RCC 7860 (cell line): ENCODE measurements at places on chromosomes 1 and 21.

DNA sequence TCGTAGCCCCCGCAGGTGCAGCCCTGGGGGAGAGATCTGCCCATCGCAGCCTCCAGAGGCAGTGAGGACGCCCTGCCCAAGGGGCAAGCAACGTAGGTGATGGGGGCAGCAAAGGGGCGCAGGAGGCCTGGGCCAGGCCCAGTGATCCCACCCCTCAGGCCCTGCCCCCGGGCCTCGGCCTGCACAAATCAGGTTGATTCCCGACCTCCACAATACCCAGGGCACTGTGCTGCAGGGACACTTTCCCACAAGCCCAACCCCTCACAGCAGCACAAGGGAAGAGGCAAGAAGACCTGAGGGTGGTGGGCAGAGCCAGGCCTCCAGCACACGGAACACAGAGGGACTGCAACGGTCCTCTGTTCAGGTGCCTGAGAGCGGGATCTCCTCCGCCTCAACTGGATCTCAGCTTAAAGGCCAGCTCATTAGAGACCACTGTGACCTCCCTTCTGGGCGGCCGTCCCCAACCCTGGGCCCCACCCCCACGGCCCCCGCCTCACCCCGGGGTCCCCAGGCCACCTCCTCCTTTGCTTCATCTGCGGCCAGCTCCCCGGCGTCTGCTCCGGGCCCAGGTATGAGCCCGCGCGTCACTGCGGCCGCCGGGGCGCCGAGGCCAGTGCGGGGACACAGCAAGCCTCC lies 812 bp upstream of the ARF1 start:
- DNase-seq: no peak

- DNase-seq: no peak
Observed at GRCh38 chr1:205763980-205764379, 11.3 kb downstream of the RAB29 start.

GRCh38 chr1:160366731-160367515 lies at the start of gene NHLH1:
Gene NHLH1 (plus strand): TSS chr1:160367071. CDS start chr1:160370732, 3,661 bp downstream.
- DNase-seq: no peak

GRCh38 chr1:22868331-22868730 lies 104.3 kb downstream of the LACTBL1 start:
- no peak for DNase-seq

DNA sequence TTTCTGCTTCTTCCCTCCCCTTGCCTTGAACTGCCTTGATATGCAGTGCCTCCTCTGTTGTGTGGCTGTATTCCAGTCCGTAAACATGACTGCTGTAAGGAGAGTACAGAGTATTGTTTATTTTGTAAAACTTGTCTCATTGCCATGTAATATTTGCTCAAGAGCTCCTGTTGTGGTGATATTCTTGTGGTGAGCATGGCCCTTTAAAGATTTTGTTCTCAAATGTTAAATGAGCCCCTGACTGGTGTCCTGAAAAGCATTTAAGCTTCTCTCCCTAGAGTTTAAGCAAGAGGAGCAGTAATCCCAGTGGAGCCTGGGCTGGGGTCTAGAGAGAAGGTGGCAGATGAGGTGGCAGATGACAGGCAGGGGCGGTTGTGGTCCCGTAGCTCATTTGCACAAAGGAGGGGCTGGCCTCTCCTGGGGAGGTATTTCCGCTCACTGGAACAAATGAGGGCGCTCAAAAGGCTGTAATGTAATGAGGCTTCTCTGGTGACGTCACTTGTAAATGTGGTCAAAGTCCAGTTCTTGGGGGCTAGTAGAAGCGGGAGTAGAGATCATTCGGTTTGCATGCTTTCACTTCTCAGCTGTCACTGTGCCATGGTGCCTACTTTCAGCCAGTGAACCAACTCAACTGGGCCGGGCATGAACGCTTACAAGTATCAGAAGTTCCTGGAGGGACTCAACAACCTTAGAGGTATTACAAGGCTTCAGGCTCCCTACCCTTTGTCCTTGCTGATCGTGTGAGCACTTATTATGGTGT lies 46.0 kb upstream of the MACF1 start:
- DNase-seq: peak; percentile 83

GRCh38 chr1:6597777-6598131 lies 4.9 kb downstream of the KLHL21 start:
- DNase-seq: no peak

- DNase-seq: no peak
Observed at GRCh38 chr1:62425041-62425440, 11.8 kb upstream of the USP1 start.

- DNase-seq: no peak
Observed at GRCh38 chr1:7643530-7643929, 127.6 kb upstream of the VAMP3 start.

GRCh38 chr1:206886831-206887230 lies 10.4 kb upstream of the IL24 start:
- DNase-seq: no peak

DNA sequence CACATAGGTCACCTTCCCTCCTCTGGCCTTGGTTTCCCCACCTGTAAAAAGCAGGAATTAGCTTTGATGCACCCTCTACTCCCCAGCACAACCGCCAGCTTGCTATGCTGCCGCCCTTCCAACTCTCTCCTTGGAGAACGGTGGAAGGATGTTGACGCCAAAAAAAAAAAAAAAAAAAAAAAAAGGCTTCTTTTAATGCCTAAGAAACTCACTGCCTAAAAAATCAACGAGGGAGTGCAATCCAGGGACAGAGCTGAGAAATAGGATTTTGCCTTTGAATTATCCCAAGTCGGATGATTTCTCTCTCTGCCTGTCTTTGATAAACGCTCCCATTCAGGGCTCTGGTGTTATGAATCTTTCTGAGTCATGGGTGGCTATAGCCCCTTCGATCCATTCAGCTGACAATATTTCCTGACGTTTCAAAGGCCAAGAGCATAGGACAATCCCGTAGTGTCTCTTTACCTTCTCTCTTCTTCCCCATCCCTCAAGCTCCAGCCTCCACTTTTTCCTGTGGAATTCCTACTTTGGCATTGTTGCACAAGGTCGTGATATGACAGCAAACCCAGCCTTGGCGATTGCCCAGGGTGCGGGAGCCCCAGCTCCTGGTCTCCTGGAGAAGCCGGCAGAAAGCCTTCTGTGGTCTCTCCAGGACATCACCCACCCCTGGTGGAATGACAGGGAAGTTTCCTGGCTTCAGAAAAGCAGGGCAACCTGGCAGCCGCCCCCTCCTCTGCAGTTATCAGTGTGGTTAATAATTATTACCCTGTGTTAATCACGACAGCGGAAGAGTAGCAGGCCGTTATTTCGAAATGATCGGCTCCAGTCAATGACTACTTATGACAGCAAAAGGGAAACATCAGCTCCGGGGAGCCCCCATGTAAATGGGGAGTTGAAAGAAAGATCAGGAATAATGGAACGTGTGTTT lies 8.0 kb upstream of the PLXNA2 start:
- DNase-seq: no peak

- DNase-seq: peak; percentile 48
Observed at GRCh38 chr1:69737527-69738185, 169.9 kb downstream of the LRRC7 start.

GRCh38 chr1:42753070-42753469 lies 13.0 kb upstream of the CLDN19 start:
- no peak for DNase-seq

GRCh38 chr21:14559102-14559501 lies 13.0 kb upstream of the SAMSN1 start:
- no peak for DNase-seq

DNA sequence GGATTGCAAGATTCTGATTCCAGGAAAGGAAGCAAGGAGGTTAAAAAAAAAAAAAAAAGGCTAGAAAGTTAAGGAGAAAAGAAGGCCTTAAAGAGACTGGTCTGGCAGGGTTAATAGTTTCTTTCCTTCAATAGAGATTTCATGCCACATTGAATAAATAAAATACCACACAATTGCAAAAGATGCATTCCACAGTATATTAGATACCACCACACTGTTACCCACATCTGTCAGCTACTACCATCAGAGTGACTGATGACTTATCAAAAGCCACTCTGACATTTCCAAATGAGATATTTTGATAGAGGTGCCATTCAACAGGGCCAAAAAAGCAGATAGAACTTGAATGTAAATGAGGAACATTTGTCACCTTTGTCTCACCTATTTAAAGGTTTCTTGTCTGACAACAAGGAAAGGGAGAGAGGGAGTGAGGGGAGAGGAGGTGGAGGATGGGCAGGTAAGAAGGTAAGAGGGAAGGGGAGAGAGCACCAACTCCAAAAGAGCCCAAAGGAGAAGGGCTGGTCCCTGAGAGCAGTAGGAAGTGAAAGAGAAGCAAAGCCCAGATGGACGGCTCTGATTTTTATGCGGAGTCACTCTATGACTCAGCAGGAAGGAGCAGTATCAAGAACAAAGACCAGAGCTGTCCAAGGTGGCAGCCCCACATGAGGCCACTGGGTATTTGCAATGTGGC lies 38.3 kb downstream of the LRRN2 start:
- peak; percentile 60 for DNase-seq

GRCh38 chr1:7387053-7387927 lies 383.8 kb upstream of the VAMP3 start:
- DNase-seq: no peak

DNA sequence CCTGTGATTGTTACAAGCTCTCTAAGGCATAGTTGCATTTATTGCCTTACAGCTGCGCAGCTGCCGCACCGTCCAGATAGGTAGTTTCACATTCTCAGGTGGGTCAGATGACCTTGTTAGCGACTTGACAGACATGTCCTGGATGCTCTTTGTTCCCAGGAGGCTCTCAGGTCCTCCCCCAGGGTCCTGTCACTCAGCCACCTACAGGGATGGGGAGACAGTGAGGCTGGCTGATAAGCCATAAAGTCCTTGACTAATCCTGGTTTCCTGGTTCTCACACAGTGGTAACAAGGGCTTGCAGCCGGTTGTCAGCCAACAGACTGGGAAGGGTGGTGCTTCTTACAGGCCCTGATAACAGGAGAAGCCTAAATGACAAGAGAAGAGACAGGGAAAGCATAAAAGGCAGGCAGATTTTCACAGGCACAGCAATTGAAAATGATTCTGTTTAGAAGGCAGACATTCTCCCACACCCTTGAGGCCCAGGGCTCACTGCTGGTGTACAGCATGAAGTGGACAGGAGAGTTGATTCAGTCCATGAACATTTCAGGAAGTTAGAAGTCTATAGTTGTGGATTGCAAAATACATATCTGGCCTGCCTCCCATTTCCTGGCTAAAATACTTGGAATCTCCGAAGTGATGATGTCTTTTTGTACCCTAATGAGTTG lies 2.9 kb downstream of the ARF1 start:
- DNase-seq: peak; percentile 54

- DNase-seq: no peak
Observed at GRCh38 chr21:28393279-28393678, 599.4 kb downstream of the LTN1 start.

DNA sequence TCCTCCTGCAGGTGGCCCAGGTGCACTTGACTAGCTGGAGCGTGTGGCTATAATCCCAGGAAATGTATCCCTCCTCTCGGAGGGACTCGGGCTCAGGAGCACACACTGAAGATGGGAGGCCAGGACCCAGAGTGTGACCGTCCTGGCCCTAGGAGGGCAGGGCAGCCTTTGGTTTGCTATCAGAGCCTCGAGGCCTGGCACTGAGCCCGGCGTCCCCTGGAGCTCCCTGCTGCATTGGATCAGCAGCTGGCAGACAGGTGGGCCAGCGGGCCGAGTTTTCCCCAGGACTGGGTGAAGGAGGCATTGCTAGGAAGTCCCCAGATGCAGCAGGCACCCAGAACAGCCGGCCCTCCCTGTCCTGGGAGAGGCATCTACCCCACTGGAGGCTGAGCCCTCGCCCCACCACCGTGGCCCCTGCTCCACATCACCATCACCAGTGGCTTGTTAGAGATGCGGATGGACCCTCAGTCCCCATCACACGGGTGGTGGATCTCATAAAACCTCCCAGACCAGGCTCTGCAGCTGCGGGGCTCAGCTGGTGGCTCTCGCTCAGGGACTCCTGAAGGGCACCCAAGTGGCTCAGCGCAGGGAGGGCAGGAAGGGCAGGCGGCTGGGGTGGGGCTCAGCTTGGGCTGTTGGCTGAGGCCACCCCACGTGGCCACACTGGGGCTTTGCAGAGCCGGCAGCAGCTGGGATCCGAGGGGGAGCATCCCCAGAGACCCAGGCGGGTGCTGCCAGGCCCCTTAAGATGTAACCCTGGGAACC lies 32.7 kb upstream of the POFUT2 start:
- DNase-seq: no peak

GRCh38 chr1:33823401-33823800 lies 40.5 kb upstream of the HMGB4 start:
- DNase-seq: no peak

DNA sequence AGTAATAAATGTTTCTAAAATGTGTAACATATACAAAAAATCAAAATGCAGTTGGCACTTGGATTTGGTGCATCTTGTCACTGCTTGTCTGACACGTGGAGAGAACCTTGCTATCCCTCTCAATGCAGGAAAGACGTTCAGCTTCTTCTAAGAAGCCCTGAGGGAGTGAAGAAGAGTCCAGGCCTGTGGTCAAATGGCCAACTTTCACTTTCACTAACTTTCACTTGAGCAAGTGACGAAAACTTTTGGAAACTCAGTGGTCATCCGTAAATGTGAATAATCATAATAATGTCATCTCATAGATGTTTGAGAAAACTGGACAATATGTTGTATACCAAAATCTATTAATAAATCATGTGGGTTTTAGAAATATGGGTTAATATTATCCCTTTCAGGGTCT lies 61.9 kb downstream of the ERG start:
- no peak for DNase-seq

GRCh38 chr1:37497832-37498231 lies 16.7 kb downstream of the MEAF6 start:
- no peak for DNase-seq

GRCh38 chr1:220928725-220929300 lies 49.6 kb downstream of the HLX start:
- DNase-seq: no peak
